ENCODE measurements at places on chromosomes 6 and 20. TPM values are rescaled to one million over a fixed set of nuclear protein-coding genes. Genes with fewer than 3 reads are reported as not detected.

- no peak for DNase-seq
These were observed 11.6 kb downstream of the HSPA12B start for GRCh38 chr20:3744037-3744436.

DNA sequence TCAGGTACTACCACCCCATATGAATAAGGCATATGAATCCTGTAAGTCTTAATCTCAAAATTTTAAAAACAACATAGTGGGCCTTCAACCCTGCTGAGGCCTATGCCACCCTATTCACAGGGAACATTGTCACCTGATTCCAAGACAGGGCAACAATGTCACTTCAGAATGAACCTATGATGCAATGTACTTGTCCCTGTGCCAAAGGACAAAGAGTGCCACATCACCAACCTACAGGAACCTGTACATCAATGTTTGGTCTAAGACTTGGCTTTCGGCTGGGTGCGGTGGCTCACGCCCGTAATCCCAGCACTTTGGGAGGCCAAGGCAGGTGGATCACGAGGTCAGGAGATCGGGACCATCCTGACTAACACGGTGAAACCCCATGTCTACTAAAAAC lies 318.5 kb upstream of the JARID2 start:
- DNase-seq, result no peak

DNA sequence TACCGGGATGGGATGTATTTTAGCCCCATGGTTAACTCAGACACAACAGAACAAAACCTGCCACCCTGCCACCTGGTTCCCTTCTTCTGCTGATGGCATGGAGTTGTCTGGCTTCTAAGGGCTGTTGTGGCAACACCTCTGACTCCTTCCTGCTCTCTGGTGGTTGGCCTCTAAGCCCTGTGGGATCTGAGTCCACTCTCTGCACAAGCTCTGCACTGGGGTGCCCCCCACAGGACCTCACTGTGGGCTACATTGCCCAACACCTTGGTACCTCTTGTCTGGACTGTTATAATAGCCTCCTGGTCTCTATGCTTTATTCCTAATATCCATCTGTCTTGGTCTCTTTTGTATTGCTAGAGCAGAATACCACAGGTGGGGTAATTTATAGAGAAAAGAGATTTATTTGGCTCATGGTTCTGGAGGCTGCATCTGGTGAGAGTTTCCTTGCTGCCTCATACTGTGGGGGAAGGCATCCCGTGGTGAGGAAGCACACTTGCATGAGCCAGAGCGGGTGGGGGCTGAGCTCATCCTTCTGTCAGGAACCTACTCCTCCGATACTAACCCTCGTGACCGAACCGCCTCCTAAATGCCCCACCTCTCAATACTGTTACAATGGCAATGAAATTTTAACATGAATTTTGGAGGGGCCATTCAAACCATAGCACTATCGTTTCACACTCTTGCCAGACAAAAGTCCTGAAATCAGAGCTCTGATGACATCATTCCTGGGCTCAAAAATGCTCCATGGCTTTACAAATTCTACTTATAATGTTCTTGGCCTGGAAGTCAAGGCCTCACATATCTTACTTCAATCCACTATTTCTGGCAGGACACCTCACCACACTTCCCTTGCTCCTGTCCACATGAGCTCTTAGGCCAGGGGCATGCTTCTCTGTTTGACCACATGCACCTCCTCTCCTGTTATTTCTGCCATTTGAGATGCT lies 127.2 kb downstream of the PAX1 start:
- DNase-seq, result no peak

DNA sequence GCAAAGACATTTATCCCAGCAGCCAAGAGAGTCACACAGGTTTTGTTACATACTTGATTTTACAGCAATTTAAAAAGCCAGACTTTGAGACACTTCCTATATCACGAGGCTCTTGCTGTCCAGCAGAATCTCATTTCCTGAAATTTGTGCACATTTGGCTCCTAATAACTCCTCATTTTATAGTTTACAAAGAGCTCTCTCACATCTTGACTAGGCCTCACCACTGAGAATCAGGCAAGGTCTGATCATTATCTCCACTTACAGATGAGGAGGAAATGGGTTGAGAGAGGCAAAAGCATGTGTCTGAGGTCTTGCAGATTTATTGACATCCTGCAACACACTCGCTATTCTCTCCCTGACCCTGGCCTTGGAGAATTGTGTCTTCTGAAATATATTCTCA lies 426.8 kb downstream of the MAFB start:
- no peak for DNase-seq

GRCh38 chr6:161406646-161407045 lies 132.8 kb upstream of the AGPAT4 start:
- DNase-seq, result no peak

Gene GPX5
- total RNA-seq, result not detected

Gene GCNT2
- 25.1 TPM for total RNA-seq

Gene MCHR2
- not detected for total RNA-seq
